ENCODE measurements at places on chromosomes 3 and 15.

GRCh38 chr3:143119009-143119914 lies at the start of gene CHST2:
Gene CHST2 (plus strand): TSS chr3:143119771. CDS start chr3:143120817, 1,046 bp downstream.
- peak; percentile 68 for DNase-seq

DNA sequence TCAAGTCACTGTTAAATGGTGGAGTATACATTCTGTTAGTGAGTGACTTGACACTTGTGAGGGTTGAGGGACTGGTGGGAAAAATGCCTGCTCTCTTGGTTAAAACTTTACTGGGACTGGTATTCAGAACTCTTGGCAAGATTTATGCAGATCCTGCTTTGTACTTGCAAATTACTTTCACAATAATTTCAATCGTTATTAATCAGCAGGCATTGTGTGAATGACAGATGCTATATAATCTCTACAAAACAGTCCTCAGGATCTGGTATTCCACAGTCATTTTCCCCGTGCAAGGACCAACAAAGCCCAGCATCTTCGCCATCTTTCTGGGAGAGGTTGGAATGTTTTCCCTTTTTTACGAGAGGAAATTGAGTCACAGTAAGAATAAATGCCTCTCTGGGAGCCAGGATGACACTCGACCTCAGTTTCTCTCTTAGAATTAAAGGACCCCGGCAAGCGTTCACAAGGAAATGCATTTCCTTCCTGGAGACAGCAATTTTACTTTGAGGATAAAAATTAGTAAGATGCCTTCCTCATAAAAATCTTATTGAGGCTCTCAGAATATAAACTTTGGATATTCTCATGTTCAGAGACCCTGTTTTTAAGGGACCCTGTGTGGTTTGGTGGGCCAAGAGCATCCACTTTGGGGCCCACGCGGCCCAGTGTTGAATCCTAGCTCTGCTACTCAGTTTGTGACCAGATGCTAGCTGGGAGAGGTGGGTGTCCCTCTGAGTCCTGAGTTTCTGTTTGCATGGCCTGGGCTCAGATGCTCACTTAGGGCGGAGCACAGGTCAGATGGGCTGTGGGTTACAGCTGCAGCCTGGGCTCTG lies 45.3 kb upstream of the PLCL2 start:
- DNase-seq: no peak

- DNase-seq: no peak
Observed at GRCh38 chr3:34727700-34728099, 911.6 kb upstream of the ARPP21 start.

GRCh38 chr3:33918126-33918756 lies 119.8 kb downstream of the PDCD6IP start:
- DNase-seq: no peak

DNA sequence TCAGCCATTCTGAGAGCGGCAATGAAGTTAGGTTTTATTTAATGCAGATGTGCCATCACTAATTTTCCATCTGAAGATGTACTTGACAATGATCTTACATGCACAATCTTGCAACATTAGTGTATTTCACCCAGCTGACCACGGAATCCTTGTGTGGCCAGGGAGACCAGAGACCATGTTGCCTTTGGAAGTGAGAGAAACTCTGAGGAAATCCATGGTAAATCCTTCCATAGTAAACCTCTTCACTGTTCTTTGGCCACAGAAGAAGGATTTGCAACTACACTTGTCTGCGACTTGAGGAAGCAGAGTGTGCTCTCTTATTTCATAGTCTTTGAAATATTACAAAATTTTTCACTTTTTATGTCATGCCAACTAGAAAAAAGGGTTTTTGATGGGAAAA lies 128.4 kb upstream of the IGSF10 start:
- no peak for DNase-seq

DNA sequence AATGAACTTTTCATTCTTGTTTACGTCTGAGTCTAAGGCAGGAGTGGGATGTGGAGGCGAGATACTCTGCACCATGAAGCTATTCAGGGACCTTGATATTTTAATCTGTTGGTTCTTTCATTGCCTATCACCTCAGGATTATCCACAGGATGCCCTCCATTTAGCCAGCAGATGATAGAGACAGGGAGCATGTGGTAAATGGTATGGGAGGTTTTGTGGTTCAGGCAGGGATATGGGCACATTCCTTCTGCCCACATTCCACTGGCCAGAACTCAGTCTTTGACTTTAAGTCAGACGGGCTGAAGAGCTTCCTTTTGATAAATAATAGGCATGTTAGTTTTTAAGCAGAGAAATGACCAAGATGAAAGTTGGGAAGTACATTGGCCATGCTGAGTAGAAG lies 548.0 kb upstream of the CCDC54 start:
- DNase-seq: no peak

DNA sequence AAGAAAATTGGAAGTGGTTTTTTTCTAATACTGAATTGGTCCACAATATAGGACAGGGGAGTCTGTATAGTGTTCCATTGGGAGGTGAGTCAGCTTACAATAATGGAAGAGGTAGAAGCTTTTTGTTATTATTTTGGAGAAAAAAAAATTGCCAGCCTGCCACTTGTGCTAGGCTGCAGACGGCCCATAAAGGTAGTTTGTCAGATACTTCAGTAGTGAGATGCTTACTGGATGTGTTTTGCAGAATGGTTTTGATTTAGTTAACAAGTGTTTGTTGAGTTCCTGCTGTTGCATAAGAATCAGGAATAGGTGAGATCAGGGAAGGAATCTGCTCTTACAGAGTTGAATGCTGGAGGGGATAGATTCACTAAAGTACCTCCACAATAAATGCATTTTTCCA lies 1.0 kb downstream of the DTWD1 start:
- no peak for DNase-seq

GRCh38 chr15:25766417-25766816 lies 96.7 kb downstream of the ATP10A start:
- DNase-seq: no peak

DNA sequence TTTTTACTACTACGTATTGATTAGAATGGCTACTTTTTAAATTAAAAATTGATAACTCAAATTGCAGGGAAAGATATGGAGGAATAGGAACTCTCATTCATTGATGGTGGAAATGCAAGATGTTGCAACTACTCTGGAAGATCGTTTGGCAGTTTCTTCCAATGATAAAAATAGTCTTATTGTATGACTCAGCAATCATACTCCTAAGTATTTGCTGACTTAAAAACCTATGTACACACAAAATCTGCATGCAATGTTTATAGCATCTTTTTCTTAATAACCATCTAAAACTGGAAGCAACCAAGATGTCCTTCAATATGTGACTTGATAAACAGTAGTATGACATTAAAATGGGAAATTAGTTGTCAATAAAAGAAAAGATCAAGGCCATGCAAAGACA lies 87.4 kb upstream of the LRRC3B start:
- no peak for DNase-seq

DNA sequence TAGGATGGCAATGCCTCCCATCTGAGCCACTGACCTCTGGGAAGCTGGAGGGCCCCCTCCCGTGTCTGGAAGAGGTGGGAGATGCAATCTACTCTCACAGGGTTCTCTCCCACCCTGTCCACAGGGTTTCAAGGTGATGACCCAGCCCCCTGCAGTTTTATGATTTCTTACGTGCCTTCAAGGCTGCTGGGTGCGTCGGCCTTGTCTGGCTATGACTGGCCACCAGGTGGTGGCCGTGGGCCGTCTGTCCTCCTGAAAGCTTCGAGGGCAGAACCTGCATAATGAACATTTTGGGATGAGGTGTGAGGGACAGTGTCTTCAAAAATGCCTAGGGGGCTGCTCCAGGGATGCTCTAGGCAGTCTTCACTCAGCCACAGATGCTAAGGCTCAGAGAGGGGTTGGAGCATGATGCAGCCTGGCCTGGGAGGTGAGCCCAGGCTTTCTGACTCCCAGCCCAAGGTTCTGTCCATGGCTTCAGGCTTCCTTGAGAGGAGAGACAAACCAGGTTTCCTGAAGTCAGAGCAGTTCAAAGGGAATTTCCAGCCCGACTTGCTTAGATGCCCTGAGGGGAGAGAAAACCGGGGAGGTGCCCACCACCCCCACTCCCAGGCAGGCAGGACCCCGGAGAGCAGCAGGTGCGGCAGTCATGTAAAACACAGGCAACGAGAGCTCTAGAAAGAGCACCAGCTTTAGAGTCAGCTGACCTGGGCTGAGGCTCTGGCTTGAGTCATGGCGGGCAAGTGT lies 18.7 kb downstream of the ISG20 start:
- DNase-seq: no peak

Data from stimulated activated CD4-positive, alpha-beta T cell treated with anti-CD3 and anti-CD28 coated beads, Interleukin-4, amount 100 ng/mL, for 24 hours (primary cell).